ENCODE measurements at places on chromosomes 5 and 9. TPM values are rescaled to one million over a fixed set of nuclear protein-coding genes. Genes with fewer than 3 reads are reported as not detected.

HTR1A gene
- total RNA-seq = not detected

ARHGEF28 gene
- 32.6 TPM for total RNA-seq

DRD1 gene
- total RNA-seq = under 0.01 TPM

CNTNAP3 gene
- 0.15 TPM for total RNA-seq

FOXD4L6 gene
- total RNA-seq = not detected

MCTP1 gene
- 4.8 TPM for total RNA-seq

BNC2 gene
- 52.5 TPM for total RNA-seq

MLANA gene
- not detected for total RNA-seq

SNCAIP gene
- total RNA-seq = 0.66 TPM

RMRP gene
- 6,137 TPM for total RNA-seq

CTNND2 gene
- total RNA-seq = not detected

ENTPD8 gene
- not detected for total RNA-seq

CYLC2 gene
- total RNA-seq = not detected

SLC45A2 gene
- total RNA-seq = not detected

GTF2H2 gene
- total RNA-seq = 12.5 TPM

SHOC1 gene
- under 0.01 TPM for total RNA-seq

TAF1L gene
- total RNA-seq = under 0.01 TPM

SLC22A4 gene
- 3.0 TPM for total RNA-seq

GFI1B gene
- total RNA-seq = not detected

PCDHB8 gene
- not detected for total RNA-seq

SLC27A4 gene
- 10.6 TPM for total RNA-seq

CDC37L1 gene
- total RNA-seq = 24.4 TPM

C5orf46 gene
- total RNA-seq = not detected

DOCK2 gene
- 3.1 TPM for total RNA-seq

TTC39B gene
- total RNA-seq = 15.7 TPM

PAEP gene
- total RNA-seq = not detected

WNK2 gene
- total RNA-seq = 0.15 TPM

ORM2 gene
- not detected for total RNA-seq

IL4 gene
- not detected for total RNA-seq

NMUR2 gene
- not detected for total RNA-seq

THBS4 gene
- 11.9 TPM for total RNA-seq

ST6GALNAC6 gene
- total RNA-seq = 90.0 TPM

IRX4 gene
- not detected for total RNA-seq

CDC20B gene
- under 0.01 TPM for total RNA-seq

SLCO4C1 gene
- total RNA-seq = not detected

SPINK1 gene
- total RNA-seq = not detected

ENTPD2 gene
- total RNA-seq = not detected

WDR31 gene
- total RNA-seq = 4.0 TPM

LMAN2 gene
- total RNA-seq = 418 TPM

ARSI gene
- total RNA-seq = 12.1 TPM

PCDHB12 gene
- total RNA-seq = 0.15 TPM

Measured in smooth muscle cell of trachea (primary cell).